ENCODE measurements at places on chromosomes 6 and 20.

DNA sequence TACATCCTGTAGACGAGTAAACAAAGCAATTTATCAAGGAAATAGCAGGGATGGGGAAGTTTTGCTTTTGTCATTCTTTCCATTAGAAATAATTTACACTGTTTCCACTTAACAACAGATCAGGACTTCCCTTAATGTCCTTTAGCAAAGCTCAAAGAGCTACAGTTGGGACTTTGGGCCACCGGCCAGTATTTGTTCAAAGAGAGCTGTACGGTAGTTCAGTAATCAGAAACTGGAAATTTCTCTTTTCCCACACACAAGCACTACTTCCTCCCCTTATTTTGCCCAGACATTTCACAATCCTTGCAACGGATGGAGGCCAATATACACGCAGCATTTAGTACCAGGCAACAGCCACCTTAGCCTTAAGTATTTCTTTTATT, 12.1 kb upstream of the HINT3 start:
- no peak for DNase-seq

GRCh38 chr20:21214431-21214830, 88.5 kb downstream of the KIZ start:
- DNase-seq = no peak

DNA sequence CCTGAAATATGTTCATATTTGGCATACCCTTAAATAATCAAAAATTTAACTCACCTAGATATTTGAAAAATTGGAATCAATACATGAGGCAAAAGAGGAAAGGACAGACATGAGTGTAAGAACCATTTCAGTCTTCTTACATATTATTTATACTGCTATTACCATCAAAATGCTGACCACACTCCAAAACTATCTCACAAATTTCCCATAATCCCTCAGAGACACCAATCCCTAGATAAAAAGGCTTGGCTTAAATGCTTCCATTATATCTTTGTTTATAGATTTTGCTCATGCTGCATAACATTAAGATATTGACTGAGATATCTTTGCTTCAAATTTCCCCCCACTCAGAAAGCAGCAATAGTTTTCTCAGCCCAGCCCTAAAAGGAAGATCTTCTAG, 11.7 kb upstream of the NT5DC1 start:
- DNase-seq = no peak

DNA sequence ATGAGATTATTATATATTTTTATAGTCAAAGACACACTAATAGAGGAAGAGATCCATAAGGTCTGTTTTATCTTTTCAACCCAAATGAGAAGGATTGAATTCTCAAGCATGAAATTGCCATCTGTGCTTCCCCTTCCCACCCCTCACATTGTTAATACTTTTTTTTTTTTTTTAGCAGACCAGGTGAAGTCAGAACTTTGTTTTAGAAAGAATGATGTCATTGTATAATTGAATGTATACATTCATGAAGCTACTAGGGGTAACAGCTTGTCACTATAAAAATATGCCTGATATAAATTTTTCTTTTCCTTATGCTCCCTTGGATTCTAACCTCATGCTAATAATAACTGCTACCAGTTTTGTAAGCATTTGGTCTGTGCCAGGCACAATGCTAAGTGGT, 88.9 kb downstream of the TFAP2B start:
- no peak for DNase-seq

DNA sequence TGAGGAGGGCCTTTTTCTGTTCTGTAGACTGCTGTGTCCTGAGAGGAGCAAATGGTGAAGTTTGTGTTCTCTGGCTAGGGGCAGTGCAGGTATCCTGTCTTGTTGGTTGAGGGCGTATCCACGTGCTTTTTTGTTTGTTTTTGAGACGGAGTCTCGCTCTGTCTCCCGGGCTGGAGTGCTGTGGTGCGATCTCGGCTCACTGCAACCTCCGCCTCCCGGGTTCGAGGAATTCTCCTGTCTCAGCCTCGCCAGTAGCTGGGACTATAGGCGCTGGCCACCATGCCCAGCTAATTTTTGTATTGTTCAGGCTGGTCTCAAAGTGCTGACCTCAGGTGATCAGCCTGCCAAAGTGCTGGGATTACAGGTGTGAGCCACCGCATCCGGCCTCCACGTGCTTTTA, 10.8 kb upstream of the PXDC1 start:
- DNase-seq = no peak

DNA sequence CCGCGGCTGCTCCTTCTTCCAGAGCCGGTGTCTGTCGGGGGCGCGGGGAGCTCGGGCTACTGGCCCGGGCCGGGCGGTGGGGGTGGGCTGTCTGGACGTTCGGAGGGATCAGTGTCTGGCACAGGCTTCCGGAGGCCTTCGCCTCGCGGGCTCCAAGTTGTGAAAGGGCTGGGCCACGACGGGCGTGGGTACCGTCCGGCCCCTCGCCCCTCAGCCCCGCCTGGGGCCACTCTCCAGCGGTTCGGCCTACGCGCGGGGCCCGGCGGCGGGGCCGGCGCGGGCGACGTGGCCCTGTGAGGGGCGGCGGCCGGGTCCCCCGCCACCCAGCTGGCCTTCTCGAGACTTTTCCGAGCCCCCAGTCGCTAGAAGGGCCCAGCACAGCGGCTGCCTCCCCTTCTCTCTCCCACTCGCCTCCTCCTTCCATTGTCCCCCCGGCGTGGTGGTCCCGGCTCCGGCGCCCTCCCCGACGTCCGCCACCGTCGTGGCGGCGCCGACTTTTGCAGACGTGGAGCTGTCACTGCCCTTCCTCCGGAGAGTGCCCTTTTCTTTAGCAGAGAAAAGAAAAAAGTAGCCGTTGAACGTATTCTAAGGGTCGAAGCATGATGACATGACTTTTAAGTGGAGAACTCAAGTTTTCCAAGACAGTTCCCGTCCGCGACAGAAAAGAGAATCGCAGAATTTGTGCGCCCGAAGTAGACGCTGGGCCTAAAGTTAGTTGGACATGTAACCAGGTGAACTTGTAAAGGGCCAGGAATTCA, 571 bp downstream of the ITCH start:
- no peak for DNase-seq

GRCh38 chr6:109285366-109285765, 96.9 kb downstream of the CD164 start:
- DNase-seq = no peak

- no peak for DNase-seq
Measured at GRCh38 chr6:136446579-136447187, 103.5 kb downstream of the MAP7 start.

- DNase-seq = no peak
Measured at GRCh38 chr6:33778444-33779121, 10.3 kb downstream of the LEMD2 start.

DNA sequence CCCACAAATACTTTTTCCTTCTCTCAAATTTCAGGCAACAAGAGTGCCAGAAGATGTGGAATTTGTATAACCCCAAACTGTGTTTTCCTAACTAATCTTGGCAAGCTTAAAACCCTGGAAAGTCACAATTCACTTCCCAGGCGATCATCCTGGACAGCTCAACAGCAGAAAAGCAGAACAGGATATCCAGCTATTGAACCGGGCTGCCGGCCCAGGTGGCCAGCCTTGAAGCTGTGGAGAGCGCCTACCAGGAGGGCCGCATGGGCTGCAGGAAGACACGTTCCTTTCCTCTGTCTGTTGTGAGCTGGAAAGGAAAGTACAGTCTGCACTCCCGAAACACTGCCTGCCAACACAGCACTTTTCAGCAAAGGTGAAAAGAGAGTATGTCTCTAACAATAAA, 719.7 kb upstream of the MARCKS start:
- DNase-seq = no peak

DNA sequence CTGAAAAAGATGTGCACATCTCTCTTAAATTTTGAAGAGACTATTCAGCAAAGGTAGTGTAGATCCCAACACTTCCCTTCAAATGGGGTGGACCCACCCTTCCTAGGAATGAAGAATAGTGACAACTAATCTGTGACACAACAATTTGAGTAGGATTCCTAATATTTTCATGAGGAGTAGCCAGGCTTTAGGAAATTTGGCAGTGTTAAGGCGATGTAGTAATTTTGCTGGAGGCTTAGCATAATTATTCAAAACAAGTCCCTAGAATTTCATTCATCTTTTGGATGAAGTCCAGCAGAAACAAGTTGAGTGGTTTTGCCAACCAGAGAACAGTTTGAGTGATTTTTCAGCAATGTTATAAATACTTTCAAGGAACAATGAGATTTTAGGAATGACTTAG, 52.4 kb downstream of the ELOVL4 start:
- no peak for DNase-seq

GRCh38 chr6:4299476-4299875, 164.1 kb upstream of the ECI2 start:
- no peak for DNase-seq

DNA sequence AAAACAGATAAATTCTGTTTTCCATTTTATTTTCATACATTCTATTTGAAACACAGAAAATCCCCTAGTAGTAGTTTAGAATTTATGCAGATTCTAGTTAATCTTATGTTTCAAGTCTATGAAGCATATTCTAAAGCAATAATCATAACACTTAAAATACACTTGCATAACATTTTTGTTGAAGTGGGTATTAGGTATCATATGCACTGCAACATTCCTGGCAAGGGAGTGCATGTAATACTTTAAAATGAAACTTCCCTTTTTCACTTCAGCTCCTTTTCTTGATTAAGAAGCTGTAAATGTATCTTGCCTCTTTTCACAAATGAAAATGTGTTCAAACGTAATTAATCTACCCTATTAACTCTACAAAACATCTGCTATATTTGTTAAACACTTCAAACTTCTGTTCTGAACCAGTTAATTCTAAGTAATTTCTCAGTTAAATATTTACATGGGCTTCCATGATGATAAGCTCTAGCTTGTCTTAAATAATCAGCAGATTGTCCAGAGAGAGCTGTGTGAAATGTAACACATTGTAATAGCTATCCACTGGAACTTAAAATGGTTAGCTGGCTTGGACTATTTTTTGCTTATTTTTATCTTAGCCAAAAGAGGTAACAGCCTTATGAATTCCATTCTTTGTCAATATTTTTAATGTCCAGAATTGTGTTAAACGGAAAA, 192.8 kb downstream of the COL19A1 start:
- no peak for DNase-seq

DNA sequence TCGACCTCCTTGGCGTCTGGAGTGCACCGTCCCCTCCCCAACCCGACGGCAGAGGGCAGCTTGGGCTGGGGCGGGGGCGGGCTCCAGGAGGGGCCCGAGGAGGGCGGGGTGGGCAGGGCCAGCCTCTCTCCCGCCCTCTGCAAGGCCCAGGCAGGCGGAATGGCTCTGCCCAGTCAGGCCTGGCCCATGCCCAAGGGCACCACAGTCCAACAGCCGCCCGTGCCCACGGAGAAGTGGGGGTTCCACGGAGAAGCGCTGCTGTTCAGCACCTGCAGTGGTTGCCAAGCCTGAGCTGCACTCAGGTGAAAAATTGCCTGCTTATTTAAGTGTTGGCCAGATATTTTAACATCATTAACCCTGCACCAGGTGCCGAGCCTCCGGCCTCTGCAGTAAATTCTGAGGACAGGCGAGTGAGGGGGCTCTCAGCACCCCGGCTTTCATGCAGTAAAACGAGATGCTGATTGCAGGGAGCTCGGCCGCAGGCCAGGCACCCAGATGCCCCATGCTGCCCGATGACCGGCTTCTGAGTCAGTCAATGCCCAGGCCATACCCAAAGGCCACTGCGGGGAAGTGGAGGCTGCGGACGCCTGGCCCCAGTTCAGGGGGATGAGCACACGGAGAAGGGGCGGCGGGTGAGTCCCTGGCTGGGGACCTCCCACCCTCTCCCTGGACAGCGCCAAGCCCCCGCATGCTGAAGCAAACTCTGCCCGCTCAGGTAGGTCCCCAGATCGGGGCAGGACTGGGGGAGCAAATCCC, at the start of gene SRMS:
Gene SRMS (minus strand): TSS at position 25 of the 756 bp plus-strand sequence. CDS start 286 bp downstream, outside the sequence.
- no peak for DNase-seq

DNA sequence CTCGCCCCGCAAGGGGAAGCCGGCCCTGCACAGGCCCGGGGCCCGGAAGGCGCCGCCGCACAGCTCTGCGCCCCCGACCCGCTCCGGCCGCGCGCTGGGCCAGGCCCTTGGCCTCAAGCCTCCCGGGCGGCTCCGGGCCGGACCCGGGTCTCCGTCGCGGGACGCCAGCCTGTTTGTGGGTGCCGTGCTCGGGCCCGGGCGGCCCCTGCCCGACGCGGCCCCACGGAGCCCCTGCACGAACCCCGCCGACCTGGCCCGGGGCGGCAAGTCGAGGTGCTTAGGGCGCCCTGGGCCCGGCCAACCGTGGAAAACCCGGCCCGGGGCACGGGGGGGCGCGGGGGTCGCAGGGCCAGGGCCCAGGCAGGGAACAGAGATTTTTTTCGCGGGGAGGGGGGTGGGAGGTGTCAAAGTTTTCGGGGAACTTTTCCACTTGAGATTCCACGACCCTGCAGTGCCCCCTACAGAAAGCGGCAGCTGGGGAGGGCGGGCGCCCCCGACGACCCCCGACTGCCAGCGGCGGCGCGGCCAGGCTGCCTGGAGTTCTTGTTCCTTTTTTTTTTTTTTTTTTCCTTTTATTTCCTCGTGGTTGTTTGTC, 805 bp upstream of the STX16 start:
- no peak for DNase-seq

DNA sequence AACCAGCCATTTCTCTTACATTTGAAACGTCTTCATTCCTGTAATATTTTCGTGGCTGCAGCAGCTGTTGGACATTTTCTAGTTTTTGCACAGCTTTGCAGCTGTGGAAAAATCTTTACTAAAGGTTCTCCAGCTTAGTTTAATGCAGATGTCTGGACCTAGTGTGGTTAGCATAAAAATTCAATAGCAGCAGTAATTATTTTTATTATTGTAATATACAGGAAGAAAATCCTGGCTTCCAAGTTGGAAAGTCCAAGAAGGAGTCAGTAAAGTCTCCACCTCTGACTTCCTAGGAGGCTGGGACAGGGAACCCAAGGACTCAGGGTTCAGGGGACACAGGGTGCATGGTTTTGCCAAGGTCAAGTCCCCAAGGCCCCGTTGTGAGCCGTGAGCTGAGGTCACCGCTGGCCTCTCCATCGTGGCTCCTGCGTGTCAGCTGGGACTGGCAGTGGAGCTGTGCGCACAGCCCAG, 230.6 kb downstream of the FNDC1 start:
- DNase-seq = no peak

DNA sequence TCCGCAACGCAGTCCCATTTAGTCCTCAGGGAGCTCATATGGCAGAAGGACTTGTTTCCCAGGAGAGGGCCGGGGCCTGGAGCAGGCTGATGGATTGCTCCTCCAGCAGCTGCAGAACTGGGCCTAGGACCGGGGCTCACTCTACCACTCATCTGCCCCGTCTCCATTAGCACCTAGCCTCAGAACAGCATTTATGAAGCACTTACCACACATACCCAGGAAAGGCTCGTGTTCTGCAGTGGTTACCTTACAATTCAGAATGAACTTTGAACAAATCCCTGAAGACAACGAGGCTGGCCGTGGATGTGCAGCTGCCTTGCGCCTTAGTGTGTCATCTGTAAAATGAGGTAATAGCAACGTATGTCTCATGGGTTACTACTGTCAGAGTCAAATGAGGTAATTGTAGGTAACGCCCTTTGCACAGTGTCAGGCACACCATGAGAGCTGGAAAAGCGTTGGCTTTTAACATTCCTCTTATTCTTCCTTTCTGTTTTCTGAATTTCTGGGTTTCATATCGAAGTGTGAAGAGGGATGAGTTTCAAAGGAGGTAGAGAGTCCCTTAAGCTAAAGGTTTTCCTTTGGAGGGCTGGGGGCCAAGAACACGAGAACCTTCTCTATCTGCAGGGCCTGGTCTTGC, 46.3 kb upstream of the CD93 start:
- no peak for DNase-seq

GRCh38 chr20:6855104-6855503, 87.6 kb downstream of the BMP2 start:
- no peak for DNase-seq

Measured in stimulated activated CD8-positive, alpha-beta memory T cell treated with anti-CD3 and anti-CD28 coated beads, Interleukin-7, amount 100 ng/mL, for 1 hour (primary cell).